Camera-type eye (tissue), 1 donor: ENCODE measurements at places on chromosomes 3 and 15. TPM values are rescaled to one million over a fixed set of nuclear protein-coding genes. Genes with fewer than 3 reads are reported as not detected.

The ATP6V1A gene
- 111 TPM for total RNA-seq

The KLHL40 gene
- 7.7 TPM for total RNA-seq

The CX3CR1 gene
- total RNA-seq = 1.8 TPM

The P2RY14 gene
- total RNA-seq = 4.9 TPM

The LRTM1 gene
- 22.9 TPM for total RNA-seq

The GNAT1 gene
- 66.7 TPM for total RNA-seq

The SLC9A9 gene
- 23.5 TPM for total RNA-seq

The CDCP1 gene
- 2.2 TPM for total RNA-seq
